ENCODE measurements at places on chromosomes 7 and 10.

DNA sequence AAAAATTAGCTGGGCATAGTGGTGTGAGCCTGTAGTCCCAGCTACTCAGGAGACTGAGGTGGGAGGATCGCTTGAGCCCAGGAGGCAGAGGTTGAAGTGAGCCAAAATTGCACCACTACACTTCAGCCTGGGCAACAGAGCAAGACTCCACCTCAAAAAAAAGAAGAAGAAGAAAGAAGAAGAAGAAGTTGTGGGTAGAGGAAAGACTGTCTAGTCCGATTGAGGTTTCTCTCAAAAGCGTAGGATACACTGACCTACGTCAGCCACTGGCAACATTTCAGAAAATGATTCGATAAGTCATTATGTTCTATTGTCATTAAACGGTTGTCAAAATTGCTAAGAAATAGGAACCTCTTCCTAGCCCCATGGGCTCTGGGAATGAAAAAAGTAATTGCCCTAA lies 22.3 kb upstream of the RHBDD2 start:
- DNase-seq, result no peak

DNA sequence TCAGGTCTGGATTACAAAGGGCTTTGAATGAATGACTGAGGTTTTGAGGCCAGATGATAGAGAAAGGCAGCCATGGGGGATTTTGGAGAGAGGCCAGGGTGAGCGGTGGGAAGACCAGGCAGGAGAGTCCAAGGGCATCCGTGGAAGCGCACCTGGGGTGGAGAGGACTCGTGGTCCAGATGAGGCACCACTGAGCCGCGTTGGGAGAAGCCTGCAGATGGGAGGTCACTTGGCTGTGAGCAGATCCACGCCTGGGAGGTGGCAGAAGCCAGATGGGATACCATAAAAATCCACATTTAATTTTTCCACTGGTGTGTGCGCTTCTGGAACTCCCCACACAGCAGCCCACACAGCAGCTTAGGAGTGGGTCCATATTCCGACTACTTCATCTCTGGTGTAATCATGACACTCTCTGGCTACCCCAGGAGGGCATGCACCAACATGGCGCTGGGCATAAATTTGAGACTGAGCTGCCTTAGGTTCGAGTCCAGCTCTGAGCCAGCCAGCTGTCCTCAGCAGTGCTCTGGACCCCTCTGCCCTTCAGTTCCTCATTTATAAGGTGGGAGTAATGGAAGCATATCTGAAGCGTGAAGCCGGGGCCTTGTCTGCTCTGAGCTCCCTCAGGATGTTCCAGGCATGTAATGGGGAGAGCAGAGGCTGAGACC lies 90.2 kb upstream of the FAM20C start:
- DNase-seq, result no peak

GRCh38 chr10:53699684-53700083 lies 927.1 kb upstream of the MBL2 start:
- no peak for DNase-seq

DNA sequence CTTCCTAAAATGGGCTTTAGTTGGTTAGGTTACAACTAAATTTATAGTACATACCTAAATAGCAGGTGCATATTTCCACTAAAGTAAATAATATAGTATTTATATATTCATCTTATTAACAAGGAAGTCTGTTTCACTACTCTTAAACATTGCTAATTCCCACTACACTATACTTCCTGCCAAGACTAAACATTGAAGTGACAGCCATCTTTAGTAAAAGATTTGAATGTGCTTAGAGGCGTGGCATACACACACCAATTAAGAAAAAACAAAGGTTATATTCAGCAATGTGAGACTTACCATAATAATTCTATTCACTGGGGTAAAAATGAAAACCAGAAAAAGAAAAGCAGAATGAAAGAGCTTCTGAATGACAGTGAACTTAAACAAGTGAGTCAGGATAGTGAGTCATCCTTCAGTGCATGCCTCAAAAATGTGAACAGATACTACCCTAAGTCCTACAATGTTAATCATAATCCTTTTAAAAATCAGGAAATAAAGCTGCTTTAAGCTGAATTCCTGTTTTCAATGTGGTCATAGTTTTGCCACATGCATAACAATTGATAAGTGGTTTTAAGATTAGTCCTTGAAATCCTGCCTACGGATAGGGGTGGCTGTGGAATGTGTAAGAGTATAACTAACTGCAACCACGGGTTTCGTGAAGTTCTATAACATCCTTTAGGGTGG lies 59.4 kb downstream of the USP6NL start:
- no peak for DNase-seq

DNA sequence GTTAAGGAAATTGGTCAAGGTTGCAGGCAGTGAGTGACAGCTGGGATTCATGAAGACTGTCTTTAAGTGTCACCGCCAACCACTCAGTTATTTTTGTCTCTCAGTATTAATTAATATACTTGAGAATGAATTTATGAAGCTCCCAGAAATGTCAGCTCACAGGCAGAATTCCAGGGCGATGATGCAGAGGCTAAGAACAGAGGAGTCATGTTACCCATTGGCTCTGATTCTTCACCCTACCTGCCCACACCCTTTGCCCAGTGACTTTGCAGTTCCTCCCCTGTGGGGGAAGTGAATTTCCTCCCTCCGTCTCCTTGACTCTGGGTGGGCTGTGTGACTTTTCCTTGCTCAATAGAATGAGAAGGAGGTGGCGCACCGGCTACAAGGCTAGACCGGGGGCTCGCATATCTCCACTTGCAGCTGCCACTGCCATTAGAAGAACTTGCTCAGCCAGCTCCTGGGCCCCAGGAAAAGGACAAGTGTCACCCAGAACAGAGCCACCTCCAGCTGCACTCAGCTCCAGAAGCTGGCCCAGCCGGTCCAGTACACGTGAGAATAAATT lies 157.1 kb upstream of the PRKCQ start:
- no peak for DNase-seq

DNA sequence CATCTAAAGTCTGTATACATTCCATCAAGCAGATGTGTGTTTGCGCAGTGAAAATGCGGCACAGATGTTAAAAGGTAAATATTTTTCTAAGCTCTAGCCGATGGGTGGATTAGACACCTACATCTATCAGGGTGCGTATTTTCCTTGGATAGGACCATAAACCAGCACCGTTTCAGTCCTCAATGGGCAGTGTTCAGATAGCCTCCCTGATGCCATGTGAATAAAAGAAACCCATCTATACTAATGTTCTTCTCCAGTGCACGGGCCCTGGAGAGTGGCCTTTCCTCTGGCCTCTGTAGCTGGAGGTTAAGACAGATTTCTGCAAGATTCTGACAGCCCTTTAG lies 103.5 kb downstream of the PARP12 start:
- DNase-seq, result no peak

GRCh38 chr10:112898540-112899390 lies 51.3 kb upstream of the TCF7L2 start:
- no peak for DNase-seq

Measured in NCI-H1417 treated with DMSO at 0.1 percent for 48 hours (cell line).